ENCODE measurements at places on chromosomes 6 and 20. TPM values are rescaled to one million over a fixed set of nuclear protein-coding genes. Genes with fewer than 3 reads are reported as not detected.

The TGM3 gene
- total RNA-seq = 0.13 TPM

DNA sequence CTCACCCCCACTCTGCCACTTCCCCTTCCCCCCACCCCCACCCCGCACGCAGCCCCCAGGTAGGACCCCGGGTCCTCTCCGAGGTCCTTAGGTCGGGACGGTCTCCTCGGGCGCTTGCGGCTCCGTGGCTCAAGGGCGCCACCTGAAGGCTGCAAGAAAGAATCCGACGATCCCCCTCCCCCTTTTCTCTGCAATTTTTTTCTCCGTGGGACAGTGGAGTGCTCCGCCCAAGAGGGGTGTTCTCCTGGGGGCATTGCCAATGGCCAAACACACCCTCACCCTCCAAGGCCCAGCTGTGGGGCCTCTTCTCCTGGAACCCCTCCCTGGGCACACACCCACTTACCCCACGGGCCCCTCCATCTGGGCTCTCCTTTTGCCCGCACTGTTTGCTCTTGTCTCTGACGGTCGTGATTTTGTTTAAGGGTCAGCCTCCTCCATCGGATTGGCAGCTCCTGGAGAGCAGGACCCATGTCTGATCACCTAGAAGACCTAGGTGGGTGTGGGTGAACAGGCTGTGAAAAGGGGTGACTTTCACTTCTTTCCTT, 1.1 kb upstream of the TMEM74B start:
- no peak for DNase-seq
- peak overlapping the region; percentile 64 for H3K4me3 ChIP-seq
- peaks cover 10% of the 10 kb centered on the region for H3K4me1 ChIP-seq
- no peak overlapping the region for H3K27ac ChIP-seq
- H3K27me3 ChIP-seq = peaks cover 62% of the 10 kb centered on the region

GRCh38 chr6:31734821-31735406, 1.4 kb downstream of the CLIC1 start:
- H3K27me3 ChIP-seq = no peaks in the 10 kb centered on the region
- H3K36me3 ChIP-seq = peaks cover 19% of the 10 kb centered on the region
- peak overlapping the region; percentile 82 for H3K4me3 ChIP-seq
- DNase-seq = no peak

DNA sequence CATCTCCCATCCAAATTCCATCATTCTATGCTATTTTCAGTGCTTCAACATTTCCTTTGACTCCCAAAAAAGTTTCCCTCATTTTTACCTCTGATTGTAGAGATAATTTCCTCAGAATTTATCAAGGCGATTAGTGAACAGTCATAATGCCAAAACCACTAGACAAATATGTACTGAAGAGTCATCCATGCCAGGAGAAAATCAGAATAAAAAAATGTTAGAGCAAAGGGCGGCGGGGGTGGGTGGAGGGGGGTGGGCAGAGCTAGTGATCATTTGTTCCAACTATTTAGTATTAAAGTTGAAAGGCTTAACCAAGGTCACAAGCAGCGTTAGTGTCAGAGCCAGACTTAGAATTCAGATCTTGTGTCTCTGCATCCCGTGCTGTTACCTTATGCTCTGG, 5.3 kb upstream of the ADGRF5 start:
- no peak overlapping the region for H3K27ac ChIP-seq
- DNase-seq = no peak
- H3K4me1 ChIP-seq = no peaks in the 10 kb centered on the region

DNA sequence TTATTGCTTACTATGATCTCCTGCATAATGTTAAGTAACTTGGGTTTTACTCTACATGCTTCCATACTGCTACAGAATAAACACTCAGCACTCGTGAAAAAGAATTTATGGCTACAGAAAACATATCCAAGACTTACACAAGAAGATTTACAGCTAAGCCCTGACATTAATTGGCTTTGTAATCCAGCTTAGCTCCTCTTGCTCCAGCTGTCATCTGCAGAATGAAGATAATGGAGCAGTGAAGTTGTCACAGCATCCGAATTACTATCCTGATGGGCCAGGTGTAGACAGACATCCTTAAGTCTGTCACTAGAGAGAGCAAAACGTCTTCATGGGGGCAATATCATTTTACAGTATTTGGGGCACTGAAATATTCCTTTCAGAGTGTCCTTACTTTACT, 155.3 kb downstream of the PRKN start:
- no peak overlapping the region for H3K27ac ChIP-seq
- H3K36me3 ChIP-seq = peaks cover 9% of the 10 kb centered on the region
- H3K4me3 ChIP-seq = no peak overlapping the region
- no peak for DNase-seq

DNA sequence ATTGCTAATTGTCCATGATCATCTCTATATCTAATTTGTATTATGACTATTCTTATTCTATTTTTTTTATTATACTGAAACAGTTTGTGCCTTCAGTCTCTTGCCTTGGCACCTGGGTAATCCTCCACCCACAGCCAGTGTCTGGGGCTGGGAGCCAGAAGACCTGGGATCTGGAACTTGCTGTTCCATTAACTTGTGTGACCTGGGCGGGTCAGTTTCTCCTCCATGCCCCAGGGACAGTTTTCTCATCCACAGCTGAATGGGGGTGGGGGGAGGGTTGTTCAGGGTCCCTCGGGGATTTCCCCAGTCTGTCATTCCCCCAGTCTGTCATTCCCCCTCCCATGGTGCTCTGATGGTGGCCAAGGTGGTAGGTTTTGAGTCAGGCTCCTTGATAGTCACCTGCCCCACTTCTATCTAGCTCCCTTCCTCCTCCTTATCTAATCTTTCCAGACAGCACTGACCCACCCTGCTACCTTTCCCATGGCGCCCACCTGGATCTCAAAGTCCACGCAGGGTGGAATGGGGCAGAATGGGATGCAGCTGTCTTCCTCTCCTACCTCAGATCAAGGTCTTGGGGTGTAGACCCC, 10.9 kb downstream of the ITPR3 start:
- no peak overlapping the region for H3K27ac ChIP-seq
- no peak overlapping the region for H3K4me3 ChIP-seq
- no peaks in the 10 kb centered on the region for H3K36me3 ChIP-seq
- DNase-seq = no peak
- peaks cover 40% of the 10 kb centered on the region for H3K27me3 ChIP-seq

GRCh38 chr20:24049081-24049480, 60.5 kb upstream of the GGTLC1 start:
- no peaks in the 10 kb centered on the region for H3K36me3 ChIP-seq
- H3K27ac ChIP-seq = no peak overlapping the region
- no peaks in the 10 kb centered on the region for H3K27me3 ChIP-seq
- H3K4me3 ChIP-seq = no peak overlapping the region
- H3K4me1 ChIP-seq = peaks cover 2% of the 10 kb centered on the region
- no peak for DNase-seq

GRCh38 chr6:52547647-52548352, 29.1 kb downstream of the TRAM2 start:
- peaks cover 60% of the 10 kb centered on the region for H3K4me1 ChIP-seq
- H3K27me3 ChIP-seq = no peaks in the 10 kb centered on the region
- H3K4me3 ChIP-seq = no peak overlapping the region
- no peak for DNase-seq

DNA sequence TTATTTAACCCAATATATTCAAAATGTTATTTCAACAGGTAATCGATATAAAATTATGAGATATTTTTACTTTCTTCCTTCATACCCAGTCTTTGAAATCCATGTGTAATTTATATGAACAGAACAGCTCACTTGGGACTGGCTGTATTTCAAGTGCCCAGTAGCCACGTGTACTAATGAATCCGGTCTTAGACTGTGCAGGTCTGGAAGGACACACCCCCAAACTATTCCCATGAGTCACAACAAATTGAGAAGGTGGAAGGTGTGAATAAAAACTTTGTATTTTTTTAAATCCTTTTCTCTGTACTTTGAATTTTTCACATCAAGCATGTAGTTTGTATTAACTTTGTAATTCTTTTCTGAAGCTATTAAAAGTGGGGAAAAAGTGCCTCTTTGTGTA, 2.8 kb downstream of the UNC5CL start:
- no peak overlapping the region for H3K27ac ChIP-seq
- no peak for DNase-seq
- peaks cover 1% of the 10 kb centered on the region for H3K27me3 ChIP-seq
- peaks cover 6% of the 10 kb centered on the region for H3K4me1 ChIP-seq
- no peaks in the 10 kb centered on the region for H3K36me3 ChIP-seq

DNA sequence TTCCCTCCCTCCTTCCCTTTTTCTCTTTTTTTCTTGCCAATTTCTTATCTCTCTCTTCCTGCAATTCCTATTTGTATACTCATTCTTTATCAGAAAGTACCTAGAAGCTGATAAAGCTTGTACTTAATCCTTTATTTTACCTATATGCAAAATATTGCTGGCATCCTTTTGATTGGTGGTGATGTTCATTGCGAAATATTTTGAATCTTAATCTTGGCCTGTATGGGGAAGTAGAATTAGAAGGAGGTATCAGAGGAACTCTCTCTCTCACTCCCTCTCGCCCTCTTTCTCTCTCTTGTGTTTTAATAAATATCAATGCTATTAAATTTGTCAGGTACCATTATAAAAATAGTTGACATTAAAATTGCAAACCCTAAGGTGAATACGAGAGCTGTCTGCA, 52.8 kb downstream of the UST start:
- no peak overlapping the region for H3K4me3 ChIP-seq
- no peaks in the 10 kb centered on the region for H3K4me1 ChIP-seq
- DNase-seq = no peak

The FUT9 gene
- 2.7 TPM for total RNA-seq

- H3K27me3 ChIP-seq = no peaks in the 10 kb centered on the region
- peaks cover 6% of the 10 kb centered on the region for H3K4me1 ChIP-seq
- no peak overlapping the region for H3K27ac ChIP-seq
- no peak for DNase-seq
Measured at GRCh38 chr6:53691252-53691651, 25.7 kb upstream of the KLHL31 start.

DNA sequence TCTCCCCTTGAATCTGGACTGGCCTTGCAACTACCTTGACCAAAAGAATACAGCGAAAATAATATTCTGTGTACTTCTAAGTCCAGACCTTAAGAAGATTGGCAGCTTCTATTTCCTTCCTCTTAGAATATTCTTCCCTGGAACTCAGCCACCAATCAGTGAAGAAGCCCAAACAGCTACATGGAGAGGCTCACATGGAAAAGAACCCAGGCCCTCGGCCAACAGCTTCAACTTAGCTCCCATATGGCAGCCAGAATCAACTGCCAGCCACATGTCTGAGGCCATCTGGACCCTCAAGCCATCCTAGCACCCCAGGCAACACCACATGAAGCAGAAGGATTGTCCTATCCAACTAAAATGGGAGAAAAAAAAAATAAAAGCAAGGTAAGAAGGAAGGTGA, 178.8 kb downstream of the IBTK start:
- H3K4me1 ChIP-seq = peaks cover 5% of the 10 kb centered on the region
- H3K27me3 ChIP-seq = no peaks in the 10 kb centered on the region
- no peaks in the 10 kb centered on the region for H3K36me3 ChIP-seq
- no peak overlapping the region for H3K27ac ChIP-seq
- no peak for DNase-seq

The CCN6 gene
- total RNA-seq = not detected

- H3K4me3 ChIP-seq = no peak overlapping the region
- H3K27me3 ChIP-seq = no peaks in the 10 kb centered on the region
- no peak overlapping the region for H3K27ac ChIP-seq
- peaks cover 29% of the 10 kb centered on the region for H3K36me3 ChIP-seq
- peaks cover 23% of the 10 kb centered on the region for H3K4me1 ChIP-seq
Measured at GRCh38 chr20:35731469-35731788, 10.6 kb downstream of the RBM39 start.

GRCh38 chr6:26216359-26216885, 129.2 kb downstream of the HFE start:
- peak; percentile 74 for DNase-seq
- no peaks in the 10 kb centered on the region for H3K36me3 ChIP-seq
- H3K4me3 ChIP-seq = no peak overlapping the region

GRCh38 chr6:76644231-76644630, 571.8 kb upstream of the IMPG1 start:
- H3K4me3 ChIP-seq = no peak overlapping the region
- H3K36me3 ChIP-seq = no peaks in the 10 kb centered on the region
- H3K27ac ChIP-seq = no peak overlapping the region

GRCh38 chr6:134678436-134678889, 271.4 kb downstream of the ALDH8A1 start:
- H3K27ac ChIP-seq = peak overlapping the region; percentile 23
- H3K27me3 ChIP-seq = no peaks in the 10 kb centered on the region
- H3K4me3 ChIP-seq = no peak overlapping the region
- H3K4me1 ChIP-seq = peaks cover 22% of the 10 kb centered on the region
- DNase-seq = peak; percentile 25

DNA sequence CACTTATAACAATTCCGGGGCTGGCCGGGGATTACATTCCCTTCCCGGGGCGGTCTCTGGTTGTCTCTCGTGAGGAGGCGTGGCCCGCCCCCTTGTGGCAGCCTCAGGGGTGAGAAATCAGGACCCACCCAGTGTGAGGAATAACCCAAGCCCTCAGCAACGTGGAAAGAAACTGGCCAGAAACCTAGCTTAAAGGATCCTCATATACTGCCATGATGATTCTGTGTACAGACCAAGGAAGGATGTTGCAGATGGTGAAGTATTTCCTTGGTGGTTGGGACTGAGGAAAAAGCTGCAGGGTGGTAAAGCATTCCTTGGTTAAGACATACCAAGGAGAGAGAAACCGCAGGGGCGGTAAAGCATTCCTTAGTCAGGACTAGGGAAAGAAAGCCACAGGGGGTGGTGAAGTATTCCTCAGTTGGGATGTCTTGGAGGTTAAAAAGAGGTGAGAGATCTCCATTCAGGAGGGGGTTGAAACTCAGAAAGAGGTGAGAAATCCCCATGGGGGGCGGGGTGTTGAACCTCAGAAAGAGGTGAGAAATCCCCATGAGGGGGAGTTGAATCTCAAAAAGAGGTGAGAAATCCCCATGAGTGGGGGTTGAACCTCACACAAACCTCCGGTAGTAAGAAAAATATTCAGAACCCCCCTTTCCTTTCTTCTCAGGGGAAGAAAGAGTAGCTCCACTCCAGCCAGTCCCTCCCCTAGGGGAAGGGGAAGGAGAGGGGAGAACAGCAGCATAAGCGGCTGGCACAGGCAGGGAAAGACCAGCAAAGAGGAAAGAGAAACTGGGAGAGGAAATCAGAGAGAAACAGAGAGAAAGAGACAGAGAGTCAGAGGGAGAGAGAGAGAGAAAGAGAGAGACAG, 238.1 kb downstream of the RNGTT start:
- DNase-seq = peak; percentile 50
- H3K4me3 ChIP-seq = no peak overlapping the region
- peaks cover 8% of the 10 kb centered on the region for H3K4me1 ChIP-seq
- no peaks in the 10 kb centered on the region for H3K36me3 ChIP-seq
- no peak overlapping the region for H3K27ac ChIP-seq
